Pericardium fibroblast (primary cell): ENCODE measurements at places on chromosomes 3 and 15. TPM values are rescaled to one million over a fixed set of nuclear protein-coding genes. Genes with fewer than 3 reads are reported as not detected.

The CDC25A gene
- 1.3 and 1.8 TPM in 2 replicates for total RNA-seq

The ACTRT3 gene
- 2.3 and 6.5 TPM in 2 replicates for total RNA-seq

The NEK10 gene
- total RNA-seq, result 0.51 and 2.1 TPM in 2 replicates

The RETNLB gene
- not detected in 2 replicates for total RNA-seq

The ZPLD1 gene
- not detected in 2 replicates for total RNA-seq

The SKOR1 gene
- under 0.01 and 0.17 TPM in 2 replicates for total RNA-seq

The MYL3 gene
- 0.12 and 2.4 TPM in 2 replicates for total RNA-seq

The CCDC33 gene
- 1.3 TPM in 1 of 2 replicates, not detected in the other for total RNA-seq

The SORD gene
- 5.1 and 10.2 TPM in 2 replicates for total RNA-seq

The CDCP1 gene
- 0.70 and 0.77 TPM in 2 replicates for total RNA-seq

The RHOV gene
- total RNA-seq, result not detected in 2 replicates

The ARL8B gene
- total RNA-seq, result 29.1 and 30.1 TPM in 2 replicates

The DUOX1 gene
- total RNA-seq, result not detected in 2 replicates

The HHLA2 gene
- not detected in 2 replicates for total RNA-seq

The VWA5B2 gene
- not detected in 2 replicates for total RNA-seq

The LSAMP gene
- total RNA-seq, result 2.6 and 6.8 TPM in 2 replicates

The UBE2E1 gene
- 61.5 and 80.2 TPM in 2 replicates for total RNA-seq

The MYLK gene
- 7.3 and 12.8 TPM in 2 replicates for total RNA-seq

The IL20RB gene
- total RNA-seq, result 2.8 and 7.8 TPM in 2 replicates

The MESP1 gene
- 0.23 and 0.26 TPM in 2 replicates for total RNA-seq

The LRTM1 gene
- total RNA-seq, result not detected in 2 replicates

The UBE2E2 gene
- total RNA-seq, result 126 and 135 TPM in 2 replicates

The TUSC7 gene
- not detected in 2 replicates for total RNA-seq

The LMAN1L gene
- total RNA-seq, result 0.23 TPM in 1 of 2 replicates, not detected in the other

The ASB14 gene
- total RNA-seq, result 0.23 TPM in 1 of 2 replicates, not detected in the other

The IL16 gene
- total RNA-seq, result 6.0 and 6.7 TPM in 2 replicates

The HRH1 gene
- total RNA-seq, result 4.0 and 7.5 TPM in 2 replicates

The TMCO5A gene
- not detected in 2 replicates for total RNA-seq

The MESP2 gene
- 0.23 and 0.68 TPM in 2 replicates for total RNA-seq

The ISG20 gene
- total RNA-seq, result 2.0 and 3.3 TPM in 2 replicates

The HMCES gene
- 14.7 and 35.7 TPM in 2 replicates for total RNA-seq

The CCDC80 gene
- total RNA-seq, result 1,145 and 1,533 TPM in 2 replicates

The ALCAM gene
- total RNA-seq, result 35.2 and 49.6 TPM in 2 replicates

The CNTN4 gene
- 4.9 TPM in 1 of 2 replicates, not detected in the other for total RNA-seq

The FHIT gene
- 1.5 and 6.2 TPM in 2 replicates for total RNA-seq

The OIP5 gene
- total RNA-seq, result 0.58 TPM in 1 of 2 replicates, not detected in the other

The SLMAP gene
- total RNA-seq, result 22.5 and 24.8 TPM in 2 replicates

The FBXO40 gene
- not detected in 2 replicates for total RNA-seq

The PLA2G4E gene
- not detected in 2 replicates for total RNA-seq

The SMC4 gene
- total RNA-seq, result 23.1 and 27.9 TPM in 2 replicates

The GNAT1 gene
- total RNA-seq, result not detected in 2 replicates

The CLDN18 gene
- total RNA-seq, result not detected in 2 replicates

The MNS1 gene
- 1.1 and 1.7 TPM in 2 replicates for total RNA-seq

The WWTR1 gene
- total RNA-seq, result 34.7 and 55.1 TPM in 2 replicates

The BNC1 gene
- total RNA-seq, result 4.5 and 10.2 TPM in 2 replicates

The TRH gene
- total RNA-seq, result 0.85 TPM in 1 of 2 replicates, not detected in the other

The TP53BP1 gene
- 18.0 and 18.8 TPM in 2 replicates for total RNA-seq
